ENCODE measurements at places on chromosomes 2 and 18.

- DNase-seq, result no peak
Observed at GRCh38 chr2:133422931-133423351, 145.3 kb downstream of the NCKAP5 start.

DNA sequence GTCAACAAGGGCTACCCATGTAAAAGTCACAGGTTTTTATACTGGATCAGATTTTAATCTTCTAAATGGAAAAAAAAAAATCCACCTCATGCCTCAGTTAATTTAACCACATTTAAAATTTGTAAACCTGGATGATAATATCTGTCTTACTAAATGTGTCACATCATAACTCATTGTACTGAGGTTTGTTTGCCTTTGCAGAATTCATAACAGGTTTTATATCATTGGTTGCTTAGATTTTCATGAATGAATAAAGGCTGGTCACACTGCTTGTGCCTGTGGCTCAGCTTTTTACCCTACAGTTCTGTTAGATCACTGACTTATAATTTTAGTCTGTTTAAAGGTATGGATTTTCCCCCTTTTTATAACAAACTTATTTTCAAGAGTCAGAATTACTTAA lies 48.9 kb downstream of the PSMD14 start:
- DNase-seq, result no peak

DNA sequence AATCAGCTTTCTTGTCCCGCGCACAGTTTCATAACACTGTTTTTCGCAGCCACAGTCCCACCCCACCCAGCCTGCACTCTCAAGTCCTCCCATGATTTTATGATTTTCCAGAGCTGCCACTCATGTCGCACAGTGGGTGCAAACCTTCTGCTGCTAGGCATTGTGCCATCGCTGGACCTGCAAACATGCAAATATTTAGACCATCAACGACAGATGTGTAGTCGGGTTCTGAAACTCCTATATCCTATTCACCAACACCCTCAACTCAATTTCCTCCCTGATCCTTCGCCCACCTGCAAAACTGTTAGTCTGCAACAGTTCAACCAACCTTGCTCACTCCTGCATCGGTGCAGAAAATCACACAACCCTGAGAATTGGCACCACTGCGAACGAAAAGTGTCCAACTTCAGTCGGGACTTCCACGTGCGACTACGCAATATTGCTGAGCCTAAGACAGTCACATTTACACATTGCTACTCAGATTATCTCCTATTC lies 871 bp upstream of the ALS2 start:
- DNase-seq, result peak; percentile 42

DNA sequence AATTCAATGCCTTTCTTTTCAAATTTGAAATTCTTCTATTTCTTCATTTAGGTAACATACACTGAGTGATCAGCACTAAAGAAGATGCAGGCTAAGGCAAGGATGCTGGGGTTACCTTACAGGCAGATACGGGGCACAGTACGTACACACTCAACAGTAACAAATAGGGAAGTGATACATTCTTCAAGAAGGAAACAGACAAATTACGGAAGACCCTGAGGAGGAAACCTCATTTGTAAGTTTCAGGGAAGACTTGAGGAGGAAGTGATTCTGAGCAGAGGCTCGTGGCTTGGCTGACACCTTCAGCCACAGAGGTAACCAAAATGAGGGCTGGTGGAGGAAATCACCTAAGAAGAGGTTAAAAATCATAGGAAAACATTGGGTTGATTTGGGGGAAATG lies 1108.3 kb upstream of the KLHL29 start:
- no peak for DNase-seq

DNA sequence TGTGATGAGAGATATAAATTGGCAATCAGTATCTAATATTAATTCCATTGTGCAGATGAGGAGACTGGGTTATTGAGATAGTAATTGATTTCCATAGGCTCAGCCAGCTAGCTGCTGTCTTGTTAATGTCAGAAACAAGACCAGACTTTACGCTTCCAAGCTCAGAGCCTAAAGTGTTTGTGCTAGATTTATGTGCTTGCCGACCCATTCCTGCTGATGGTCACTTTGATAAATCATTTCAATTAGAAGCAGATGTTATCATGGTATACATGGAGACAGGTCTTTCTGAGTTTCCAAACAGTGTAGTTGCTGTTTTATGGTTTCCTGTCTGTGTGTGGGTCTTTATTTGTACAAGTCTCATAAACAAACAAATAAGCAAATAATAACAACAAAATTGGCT lies 92.8 kb downstream of the AQP4 start:
- no peak for DNase-seq

DNA sequence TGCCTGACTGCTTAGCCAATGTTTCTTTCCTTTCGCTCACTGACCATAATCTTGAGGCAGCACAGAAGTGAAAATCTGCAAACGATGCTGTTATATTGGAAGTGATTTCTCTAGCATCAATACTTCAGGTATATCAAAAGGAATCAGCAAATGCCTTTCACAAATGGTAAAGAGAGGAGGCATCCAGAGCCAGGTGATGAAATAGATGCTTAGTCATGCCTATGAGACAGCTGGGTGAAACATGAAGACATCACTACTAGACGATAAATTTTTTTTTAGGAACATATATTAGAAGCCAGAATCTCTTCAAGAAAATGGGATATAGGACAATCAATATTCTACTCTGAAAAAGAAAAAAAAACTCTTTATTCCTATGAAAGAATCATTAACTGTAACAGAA lies 249.2 kb upstream of the SLC39A10 start:
- no peak for DNase-seq

DNA sequence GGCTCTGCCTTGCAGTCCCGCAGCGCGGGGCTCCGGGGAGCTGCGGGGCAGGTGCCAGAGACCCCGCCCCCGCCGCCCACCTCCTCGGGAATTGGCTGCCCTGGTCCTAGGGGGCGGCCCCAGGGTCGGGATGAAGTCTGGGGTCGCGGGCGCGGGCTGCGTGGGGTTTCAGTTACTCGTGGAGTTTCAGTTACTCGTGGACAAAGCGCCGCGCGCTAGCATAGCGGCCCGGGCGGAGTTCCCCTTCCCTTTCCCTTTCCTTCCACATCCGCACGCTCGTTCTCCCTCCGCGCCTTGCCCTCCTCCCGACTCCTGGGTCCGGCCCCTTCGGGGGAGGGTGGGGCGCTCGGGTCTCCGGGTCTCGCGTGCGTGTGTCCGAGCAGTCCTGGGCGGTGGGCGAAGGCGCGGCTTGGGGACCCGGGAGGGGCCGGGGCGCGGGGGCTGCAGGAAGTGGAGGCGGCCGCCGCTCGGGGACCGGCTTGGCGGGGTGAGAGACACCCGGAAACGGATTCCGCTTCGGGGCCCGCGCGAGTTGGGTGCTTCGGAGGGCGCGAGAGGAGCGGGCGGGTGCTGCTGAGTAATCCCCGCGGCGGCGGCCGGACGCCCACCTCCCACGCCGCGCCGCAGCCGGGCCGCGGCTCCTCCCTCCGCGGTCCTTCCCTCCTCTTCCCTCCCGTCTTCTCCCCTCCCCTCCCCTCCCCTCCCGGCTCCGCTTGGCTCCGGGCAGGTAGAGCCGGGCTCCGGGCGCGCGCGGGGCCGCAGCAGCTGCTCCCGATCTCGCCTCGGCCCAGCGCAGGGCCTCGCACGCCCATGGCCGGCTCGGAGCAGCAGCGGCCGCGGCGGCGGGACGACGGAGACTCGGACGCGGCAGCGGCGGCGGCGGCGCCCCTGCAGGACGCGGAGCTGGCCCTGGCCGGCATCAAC lies at the start of gene TTC39C:
Gene TTC39C (plus strand): TSS at position 693 of the 924 bp plus-strand sequence. CDS start 118 bp downstream, at position 811.
- DNase-seq, result peak; percentile 64

All from NCI-H1417 (cell line).